ENCODE measurements at places on chromosomes 13 and 19.

DNA sequence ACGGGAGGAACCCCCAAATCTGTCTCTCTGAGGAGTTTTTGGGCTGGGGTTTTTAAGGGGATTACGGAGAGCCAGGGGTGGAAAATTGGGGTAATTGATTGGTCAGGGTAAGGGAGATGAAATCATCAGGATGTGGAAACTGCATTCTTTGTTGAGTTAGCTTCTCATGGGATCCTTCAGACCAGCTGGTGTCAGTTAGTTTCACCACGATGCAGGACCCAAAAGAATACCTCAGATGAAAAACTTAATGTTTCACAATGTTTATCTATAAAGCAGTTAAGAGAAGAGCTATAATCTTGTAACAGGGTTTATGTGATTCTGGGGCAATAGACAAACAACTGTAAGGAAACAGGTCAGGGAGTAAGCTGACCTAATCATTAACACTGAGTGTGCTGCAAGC, 230.8 kb downstream of the POU4F1 start:
- no peak for DNase-seq

- DNase-seq, result no peak
Observed at GRCh38 chr19:4140237-4140711, 13.2 kb upstream of the CREB3L3 start.

DNA sequence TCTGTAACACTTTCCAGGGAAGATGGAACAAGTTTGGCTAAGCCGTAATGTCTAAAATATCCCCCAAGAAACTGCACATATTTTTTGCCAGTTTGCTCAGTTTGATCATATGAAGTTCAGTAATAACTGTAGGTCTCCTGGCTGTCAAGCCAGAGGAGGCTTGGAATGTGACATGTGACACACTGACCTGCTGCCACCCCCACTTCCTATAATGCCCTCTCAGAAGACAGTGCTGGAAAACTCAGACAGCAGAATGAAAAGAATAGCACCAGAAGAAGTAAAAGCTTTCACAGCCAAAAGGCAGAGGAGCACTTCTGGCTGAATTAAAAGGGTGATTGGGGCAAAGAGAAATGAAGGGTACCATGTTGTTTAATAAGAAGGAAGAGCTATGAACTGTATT, 67.4 kb upstream of the UBAC2 start:
- no peak for DNase-seq

DNA sequence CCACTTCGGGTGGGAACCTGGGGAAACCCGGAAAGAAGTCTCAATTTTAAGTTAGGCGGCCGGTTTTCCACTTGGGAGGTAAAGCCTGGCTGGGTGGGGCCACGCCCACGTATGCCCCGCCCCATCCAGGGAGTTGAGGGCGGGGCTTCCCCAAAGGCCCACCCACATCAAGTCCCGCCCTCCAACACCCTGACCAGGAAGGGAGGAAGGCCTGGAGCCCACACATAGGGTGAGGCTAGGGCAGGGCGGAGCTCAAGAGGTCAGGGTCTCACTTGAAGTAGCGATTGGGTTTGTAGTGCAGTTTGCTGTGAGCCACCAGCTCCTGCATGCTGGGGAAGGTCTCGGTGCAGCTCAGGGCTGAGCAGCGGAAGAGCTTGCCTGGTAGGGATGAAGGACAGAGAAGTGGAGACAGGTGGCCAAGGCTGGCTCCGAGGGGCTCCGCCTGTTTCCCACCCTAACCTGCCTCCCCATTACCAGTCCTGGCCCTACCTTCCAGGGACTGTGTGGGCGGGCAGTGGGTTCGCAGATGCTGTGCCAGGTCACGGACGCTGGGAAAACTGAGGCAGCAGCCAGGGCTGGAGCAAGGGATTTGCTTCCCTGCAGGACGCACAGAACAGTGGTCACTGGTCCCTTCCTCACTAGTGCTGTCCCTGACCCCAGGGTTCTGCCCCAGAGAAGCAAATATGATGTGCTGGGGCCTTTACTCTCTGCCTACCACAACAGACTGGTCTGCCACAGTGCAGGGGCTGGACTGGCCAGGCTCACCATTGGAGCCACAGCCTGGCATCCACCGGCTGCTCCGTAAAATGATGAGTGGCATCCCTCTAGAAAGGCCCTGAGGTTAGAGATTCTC, 1.6 kb downstream of the ZNF414 start:
- DNase-seq, result no peak

GRCh38 chr13:114078461-114079451, 53.7 kb downstream of the RASA3 start:
- no peak for DNase-seq

Data from C1 segment of cervical spinal cord (tissue), 14 donors.